ENCODE measurements at places on chromosomes 3 and 15.
A peak's percentile ranks its signal among the peaks of the same experiment; 100 is the strongest.

- no peak for DNase-seq
Measured at GRCh38 chr15:70250208-70251201, 152.8 kb upstream of the TLE3 start.

- DNase-seq, result no peak
Measured at GRCh38 chr3:111200027-111200426, 128.4 kb downstream of the NECTIN3 start.

DNA sequence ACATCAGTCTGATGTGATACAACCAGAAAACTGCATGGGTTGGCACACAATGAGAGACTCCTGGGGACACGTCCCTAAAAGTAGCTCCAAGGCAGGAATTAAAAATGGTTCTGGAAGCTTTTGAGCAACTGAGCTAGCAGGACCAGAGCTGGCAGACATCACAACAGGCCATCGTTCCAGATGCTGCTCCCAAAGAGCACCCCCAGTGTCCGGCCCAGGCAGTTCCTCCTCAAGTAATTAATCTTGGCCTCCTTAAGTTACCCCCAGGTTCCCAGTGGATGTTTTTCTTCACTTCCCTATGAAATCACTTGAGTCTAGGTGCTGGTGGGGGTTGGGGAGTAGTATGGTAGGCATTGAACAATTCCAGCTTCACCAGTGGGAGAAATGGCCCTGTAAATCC is 711.6 kb downstream of the MECOM start:
- DNase-seq, result no peak

DNA sequence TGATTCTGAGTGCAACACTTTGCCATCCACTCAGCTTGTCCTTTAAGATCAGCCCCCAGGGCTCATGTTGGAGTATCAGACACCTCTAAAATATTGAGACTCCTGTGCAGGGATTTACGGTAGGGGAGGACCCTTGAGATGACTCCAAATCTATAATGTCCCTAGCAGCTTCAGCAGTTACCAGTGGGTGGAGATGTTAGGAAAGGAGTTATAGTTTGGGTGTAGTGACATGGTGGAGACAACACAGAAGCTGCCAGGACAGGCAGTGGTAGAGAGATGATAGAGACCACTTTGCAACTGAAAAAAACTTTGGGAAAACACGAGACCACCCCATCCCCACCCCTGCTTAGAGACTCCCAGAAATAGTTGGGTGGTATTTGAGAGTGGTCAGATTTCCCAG is 43.3 kb upstream of the GSK3B start:
- no peak for DNase-seq

- DNase-seq, result no peak
Measured at GRCh38 chr3:23129117-23129516, 74.0 kb upstream of the UBE2E2 start.

DNA sequence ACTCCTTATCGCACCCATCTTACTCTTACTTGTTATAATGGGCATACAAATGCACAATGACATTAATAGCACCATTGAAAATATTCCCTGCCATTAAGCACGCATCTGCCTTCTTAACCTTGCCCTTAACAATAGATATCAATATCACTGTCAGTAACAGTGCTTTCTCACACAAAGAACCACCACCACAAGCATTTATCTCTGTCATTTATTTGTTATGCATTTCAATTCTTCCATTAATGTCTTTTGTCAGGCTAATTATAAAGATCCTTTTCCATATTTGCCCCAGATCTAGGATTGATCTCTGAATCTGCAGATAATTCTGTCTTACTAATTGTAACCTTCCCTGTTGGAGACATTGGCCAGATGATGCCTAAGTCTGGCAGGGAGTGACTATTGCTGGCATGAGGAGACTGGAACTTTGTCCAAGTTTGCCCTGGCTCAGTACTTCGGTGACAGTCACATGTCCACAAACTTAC is 419.6 kb upstream of the TGFBR2 start:
- no peak for DNase-seq

DNA sequence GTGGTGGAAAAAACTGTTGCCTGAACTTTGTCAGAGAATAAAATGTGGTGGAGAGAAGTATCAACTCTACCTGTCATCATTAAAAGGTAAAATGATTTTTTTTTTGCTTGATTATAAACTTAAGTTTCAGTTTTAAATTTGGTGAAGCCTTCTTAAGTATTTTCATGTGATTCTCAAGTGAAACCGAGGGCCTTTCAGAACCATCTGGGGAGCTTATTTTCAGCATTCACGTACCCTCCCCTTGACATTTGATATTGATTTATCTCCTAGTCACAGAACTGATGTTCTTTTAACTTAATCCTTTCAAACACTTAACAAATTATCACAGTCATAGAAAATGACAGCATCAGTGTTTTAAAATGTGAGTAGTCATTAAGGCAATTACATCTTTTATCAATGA is 38.5 kb downstream of the HPS3 start:
- DNase-seq, result no peak

- DNase-seq, result no peak
Measured at GRCh38 chr15:58779554-58779953, 8.5 kb downstream of the MINDY2 start.

GRCh38 chr3:2158828-2159227 is 60.2 kb downstream of the CNTN4 start:
- no peak for DNase-seq

- no peak for DNase-seq
Measured at GRCh38 chr3:43034200-43034599, 55.1 kb downstream of the GASK1A start.

DNA sequence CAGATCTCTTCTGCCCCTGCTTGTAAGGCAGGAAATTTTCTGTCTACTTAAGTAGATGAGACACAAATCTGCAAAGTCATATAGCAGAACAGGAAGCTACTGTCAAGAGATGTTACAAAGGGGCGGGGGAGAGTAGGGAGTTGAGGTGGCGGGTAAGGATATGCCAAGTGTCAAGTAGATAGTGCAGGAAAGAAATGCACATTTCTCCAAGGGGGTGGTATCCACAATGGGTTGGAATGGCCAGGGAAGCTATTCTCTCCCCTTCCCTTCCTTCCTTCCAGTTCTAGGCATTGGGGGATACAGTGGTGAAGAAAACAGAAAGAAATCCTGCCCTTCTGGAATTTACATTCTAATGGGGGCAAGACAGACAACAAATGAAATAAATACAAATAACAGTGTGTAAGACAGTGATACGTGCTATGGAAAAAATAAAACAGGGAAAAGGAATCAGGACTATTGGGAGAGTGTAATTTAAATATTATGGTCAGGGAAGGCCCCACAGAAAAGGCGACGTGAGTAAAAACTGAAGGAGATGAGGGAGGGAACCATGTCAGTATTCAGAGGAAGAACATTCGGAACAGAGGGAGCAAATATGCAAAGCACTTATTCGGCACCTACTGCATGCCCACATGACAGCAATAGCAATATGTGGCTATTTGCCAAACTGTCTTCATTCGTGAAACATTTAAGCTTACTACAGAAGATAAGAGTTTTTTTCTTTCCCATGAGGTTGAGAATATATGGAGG is 42.8 kb upstream of the RNU6-1 start:
- no peak for DNase-seq

DNA sequence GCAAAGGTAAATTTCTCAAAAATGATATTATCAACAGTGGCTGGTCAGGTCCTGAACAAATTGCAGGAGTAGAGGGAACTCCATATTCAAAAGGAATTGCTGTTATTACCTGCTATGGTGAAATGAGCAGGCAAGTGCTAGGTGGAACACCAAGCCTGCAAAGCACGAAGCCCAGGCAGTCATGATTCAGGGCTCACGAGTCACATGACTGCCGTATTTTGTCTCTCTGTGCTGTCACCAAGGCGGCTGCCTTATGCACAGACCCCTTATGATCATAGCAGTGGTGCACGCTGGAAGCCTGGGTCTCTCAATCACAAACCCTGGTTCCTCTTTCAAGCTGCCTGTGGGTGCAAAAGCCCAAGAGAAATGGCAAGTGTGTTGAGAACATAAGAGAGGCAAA is 24.4 kb downstream of the SLC12A1 start:
- DNase-seq, result no peak

- peak; percentile 69 for DNase-seq
Measured at GRCh38 chr15:31434588-31435260, 108.1 kb downstream of the KLF13 start.

- no peak for DNase-seq
Measured at GRCh38 chr3:119697394-119697793, 5.4 kb upstream of the CFAP91 start.

DNA sequence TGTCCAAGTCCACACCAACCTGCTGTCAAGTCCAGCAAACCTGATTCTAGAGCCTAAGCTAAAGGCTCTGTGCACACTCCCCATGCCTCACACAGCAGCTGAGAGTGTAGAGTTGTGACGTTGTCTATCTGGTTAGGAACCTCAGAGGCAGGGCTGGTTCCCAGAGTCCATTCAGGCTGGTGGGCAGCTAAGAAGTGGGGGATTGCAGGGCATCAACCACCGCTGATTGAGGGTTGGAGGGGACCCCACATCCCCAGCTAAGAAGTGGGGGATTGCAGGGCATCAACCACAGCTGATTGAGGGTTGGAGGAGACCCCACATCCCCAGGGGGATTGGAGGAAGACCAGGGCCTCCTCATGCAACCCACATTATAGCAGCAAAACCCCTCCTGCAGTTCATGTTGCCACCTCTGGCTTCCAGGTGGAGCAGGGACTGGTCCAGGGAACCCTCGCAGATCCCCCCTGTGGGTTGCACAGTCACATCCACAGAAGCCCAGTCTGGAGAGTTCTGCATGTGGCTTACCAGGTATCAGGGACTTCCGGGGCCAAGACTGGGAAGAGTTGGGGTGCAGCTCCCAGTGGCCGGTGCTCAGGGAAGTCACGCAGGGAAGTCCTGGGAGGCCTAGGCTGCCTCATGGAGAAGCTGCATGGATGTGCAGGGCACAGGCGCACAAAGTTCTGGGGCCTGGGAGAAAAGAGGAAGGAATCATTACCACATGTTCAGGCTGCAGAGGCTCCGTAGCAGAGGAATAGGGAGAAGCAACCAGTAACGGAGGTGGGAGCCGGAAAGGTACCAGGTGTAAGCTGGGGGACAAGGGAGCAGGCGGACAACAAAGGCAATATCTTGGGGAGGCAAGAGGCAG is 71.4 kb upstream of the PCSK6 start:
- no peak for DNase-seq

GRCh38 chr3:103218146-103218545 is 783.3 kb downstream of the ZPLD1 start:
- no peak for DNase-seq

DNA sequence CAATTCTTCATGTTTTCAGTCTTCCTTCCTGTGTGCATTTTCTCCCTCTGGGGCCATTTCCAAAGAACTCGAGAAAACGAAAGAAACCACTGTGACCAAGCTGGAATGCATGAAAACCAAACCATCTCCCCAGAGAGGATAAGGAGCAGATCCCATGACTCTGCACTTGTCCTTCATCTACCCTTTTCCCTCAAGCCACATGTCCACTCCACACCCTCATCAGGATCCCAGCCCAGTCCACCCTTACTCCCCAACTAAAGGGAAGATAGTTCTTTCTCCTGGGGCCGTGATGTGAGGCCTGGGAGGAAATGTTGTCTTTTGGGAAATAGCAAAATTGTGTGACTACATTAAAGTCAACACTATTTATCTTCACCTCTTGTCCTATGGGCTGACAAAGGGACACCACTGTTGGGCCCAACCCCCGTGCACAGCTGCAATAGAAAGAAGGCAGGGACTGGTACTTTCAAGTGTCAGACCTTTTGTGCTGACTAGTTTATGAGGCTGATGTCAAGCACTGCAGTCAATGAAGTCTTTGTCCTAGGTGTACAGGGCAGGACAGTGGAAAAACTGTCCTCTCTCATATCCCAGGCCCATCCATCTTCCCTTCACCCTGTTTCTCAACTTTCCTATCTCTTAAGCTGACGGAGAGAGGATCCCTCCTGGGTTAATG is 487.1 kb upstream of the NR2F2 start:
- no peak for DNase-seq

DNA sequence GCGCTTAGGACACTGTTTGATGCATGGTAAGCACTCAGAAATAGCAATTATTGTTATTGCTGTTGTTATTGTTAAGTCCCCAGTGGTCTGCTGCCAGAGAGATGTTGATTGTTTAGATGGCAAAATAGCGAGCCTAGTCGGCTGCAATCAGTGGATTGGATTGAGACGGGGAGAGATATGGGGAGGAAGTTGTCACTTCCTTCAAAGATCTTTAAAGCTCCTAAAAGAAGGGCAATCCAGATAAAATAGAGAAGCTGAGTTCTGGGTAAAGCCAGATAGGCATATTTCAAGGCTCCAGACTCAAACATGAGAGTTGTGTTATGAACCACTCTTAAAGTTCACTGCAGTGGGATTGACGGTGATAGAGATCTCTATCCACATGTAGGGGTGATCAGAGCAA is 64.5 kb downstream of the RYR3 start:
- no peak for DNase-seq

- no peak for DNase-seq
Measured at GRCh38 chr3:133939463-133939835, 43.8 kb upstream of the RAB6B start.

GRCh38 chr3:143207338-143207961 is 87.9 kb downstream of the CHST2 start:
- DNase-seq, result no peak

- no peak for DNase-seq
Measured at GRCh38 chr15:53454843-53455721, 304.4 kb downstream of the WDR72 start.

GRCh38 chr3:18546632-18547031 is 121.5 kb upstream of the SATB1 start:
- DNase-seq, result no peak

DNA sequence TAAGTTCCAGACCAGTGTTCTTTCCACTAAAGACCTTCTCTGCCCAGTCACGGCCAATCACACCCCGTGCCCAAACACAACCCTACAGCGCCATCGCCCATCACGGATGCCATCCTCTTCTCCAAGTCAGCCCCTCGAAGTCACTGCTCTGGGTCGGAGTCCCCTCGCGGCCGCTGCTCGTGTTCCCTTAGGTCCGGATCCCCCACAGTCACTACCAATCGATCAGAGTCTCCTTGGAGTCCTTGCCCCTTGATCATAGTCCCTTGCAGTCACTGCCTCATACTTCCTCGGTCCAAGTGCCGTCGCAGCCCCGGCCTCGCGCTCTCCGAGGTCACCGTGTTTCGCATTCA is 461 bp downstream of the PCYT1A start:
- peak; percentile 11 for DNase-seq

DNA sequence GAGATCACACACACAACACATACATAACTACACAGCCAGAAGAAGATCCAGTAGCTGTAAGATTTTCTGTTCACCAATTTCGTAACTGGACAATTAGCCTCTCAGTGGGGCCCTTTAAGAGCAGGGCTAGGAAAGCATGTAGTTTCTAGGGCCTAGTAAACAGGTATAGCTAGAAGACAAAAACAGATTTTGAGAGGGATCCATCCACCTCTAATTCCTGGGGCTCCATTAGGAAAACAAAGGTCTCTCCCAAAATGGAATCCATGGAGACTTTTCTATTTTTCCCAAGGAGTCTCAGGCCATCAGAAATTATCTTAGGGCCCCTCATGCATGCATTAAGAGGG is 10.5 kb downstream of the KIF15 start:
- no peak for DNase-seq

- no peak for DNase-seq
Measured at GRCh38 chr3:120180731-120181412, 86.6 kb upstream of the GSK3B start.
